Fibroblast of gingiva (primary cell): ENCODE measurements at places on chromosomes 16 and 17.

DNA sequence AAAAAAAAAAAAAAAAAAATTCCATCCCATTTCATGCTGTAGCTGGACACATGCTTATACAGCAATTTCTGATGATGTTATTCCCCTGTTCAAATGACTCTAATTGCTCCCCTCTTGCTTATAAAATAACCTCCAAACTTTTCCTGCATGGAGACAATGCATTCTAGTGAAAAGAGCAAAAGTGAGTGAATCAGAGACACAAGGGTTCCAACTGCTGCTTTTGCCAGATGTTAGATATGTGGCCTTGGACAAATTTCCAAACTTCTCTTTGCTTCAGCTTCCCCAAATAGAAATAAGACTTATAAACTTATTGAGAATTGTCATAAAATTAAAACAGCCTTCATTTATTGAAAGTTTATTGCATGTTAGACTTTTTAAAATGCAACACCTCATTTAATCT lies 65.0 kb upstream of the AXIN2 start:
- DNase-seq, result no peak

DNA sequence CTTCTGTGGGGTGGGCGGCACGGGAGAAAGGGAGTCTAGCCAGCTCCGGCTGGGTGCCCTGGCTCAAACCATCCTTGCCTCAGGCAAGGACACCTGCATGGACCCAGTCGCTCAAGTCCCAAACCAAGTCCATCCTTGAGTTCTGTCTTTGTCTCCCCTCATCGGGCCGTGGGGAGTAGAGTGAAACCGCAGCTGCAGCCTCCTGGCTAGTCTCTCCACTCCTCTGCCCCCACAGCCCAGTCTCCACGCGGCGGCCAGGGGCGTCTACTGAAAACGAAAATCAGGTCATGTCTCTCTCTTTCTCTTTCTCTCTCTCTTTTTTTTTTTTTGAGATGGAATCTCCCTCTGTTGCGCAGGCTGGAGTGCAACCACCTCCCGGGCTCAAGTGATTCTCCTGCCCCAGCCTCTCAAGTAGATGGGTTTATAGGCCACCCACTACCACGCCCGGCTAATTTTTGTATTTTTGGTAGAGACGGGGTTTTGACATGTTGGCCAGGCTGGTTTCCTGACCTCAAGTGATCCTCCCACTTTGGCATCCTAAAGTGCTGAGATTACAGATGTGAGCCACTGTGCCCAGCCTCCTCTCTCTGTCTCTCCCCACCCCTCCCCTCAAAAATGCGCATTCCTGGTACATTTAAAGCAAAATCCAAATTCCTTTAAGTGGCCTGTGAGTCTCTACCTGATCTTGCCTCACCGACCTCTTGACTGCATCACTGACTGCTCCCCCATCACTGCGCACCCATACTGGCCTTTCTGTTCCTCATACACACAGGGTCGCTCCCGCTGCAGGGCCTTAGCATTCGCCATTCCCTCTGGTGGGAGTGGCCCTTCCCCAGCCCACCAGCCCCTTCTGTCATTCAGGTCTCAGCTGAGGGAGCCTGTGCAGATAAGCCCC lies 17.7 kb upstream of the RMI2 start:
- peak; percentile 12 for DNase-seq

- peak; percentile 35 for DNase-seq
Measured at GRCh38 chr16:84854759-84855158, 35.0 kb downstream of the CRISPLD2 start.

DNA sequence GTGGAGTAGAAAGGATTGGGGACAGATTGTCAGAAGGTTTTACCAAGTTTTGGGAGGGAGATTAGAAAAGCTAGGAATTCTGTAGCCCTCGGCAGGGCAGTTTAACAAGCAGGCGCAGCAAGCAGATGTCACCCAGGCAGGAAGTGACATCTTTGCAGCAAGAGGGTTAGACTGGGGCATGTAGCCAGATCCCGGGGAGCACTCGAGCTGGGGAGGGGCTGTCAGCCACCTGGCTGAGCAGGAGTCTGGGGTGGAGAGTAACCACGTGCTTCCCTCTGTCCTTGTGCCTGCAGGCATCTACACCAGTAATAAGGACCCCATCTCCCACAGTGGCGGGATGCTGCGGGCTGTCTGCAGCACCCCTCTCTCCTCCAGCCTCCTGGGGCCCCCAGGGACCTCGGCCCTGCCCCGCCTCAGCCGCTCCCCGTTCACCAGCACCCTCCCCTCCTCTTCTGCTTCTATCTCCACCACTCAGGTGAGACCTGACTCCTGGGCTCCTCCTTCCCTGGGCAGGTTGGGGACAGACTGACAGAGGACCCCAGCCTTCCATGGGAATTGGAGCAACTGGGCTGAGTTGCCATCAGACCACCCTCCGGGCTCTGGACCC lies 12.2 kb downstream of the MLLT6 start:
- DNase-seq, result no peak

DNA sequence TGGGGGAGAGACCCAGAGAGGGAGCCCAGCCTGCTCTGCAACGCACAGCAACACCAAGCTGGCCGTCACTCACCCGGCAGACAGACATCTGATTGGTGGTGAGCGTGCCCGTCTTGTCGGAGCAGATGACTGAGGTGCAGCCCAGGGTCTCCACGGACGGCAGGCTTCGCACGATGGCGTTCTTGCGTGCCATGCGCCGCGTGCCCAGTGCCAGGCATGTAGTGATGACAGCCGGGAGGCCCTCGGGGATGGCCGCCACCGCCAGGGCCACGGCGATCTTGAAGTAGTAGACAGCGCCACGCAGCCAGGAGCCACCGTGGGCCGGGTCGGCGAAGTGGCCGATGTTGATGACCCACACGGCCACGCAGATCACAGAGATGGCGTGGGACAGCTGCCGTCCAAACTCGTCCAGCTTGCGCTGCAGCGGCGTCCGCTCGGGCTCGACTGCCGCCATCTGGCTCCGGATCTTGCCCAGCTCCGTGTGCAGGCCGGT lies 16.9 kb downstream of the ATP2A3 start:
- DNase-seq, result no peak

- no peak for DNase-seq
Measured at GRCh38 chr17:3513305-3514035, 37.7 kb downstream of the ASPA start.

DNA sequence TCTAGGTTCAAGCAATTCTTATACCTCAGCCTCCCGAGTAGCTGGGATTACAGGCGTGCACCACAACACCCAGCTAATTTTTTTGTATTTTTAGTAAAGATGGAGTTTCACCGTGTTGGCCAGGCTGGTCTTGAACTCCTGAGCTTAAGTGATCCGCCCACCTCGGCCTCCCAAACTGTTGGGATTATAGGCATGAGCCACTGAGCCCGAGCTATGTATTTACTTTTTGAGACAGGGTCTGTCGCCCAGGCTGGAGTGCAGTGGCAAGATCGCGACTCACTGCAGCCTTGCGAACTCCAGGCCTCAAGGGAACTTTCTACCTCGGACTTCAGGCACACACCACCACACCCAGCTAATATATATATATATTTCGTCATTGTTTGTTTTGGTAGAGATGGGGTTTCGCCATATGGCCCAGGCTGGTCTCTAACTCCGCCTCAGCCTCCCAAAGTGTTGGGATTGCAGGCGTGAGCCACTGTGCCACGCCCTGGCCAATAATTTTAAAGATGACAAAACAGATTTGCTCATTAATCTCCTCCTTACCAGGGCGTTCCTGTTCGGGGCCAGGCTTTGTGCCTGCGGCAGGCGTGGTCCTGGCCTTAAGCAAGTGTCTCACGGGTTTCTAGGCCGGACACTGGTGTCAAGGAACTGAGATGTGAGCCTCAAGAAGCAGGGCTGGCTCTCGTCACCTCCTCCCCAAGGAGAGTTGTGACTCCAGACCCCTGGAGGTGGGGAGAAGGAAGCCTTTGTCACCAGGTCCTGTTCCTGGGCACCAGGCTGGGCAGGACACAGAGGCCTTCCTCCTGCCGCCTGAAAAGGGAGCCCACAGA lies 4.3 kb upstream of the NPW start:
- peak; percentile 76 for DNase-seq

GRCh38 chr17:36741019-36741902 lies 139.9 kb downstream of the MRM1 start:
- DNase-seq, result no peak

DNA sequence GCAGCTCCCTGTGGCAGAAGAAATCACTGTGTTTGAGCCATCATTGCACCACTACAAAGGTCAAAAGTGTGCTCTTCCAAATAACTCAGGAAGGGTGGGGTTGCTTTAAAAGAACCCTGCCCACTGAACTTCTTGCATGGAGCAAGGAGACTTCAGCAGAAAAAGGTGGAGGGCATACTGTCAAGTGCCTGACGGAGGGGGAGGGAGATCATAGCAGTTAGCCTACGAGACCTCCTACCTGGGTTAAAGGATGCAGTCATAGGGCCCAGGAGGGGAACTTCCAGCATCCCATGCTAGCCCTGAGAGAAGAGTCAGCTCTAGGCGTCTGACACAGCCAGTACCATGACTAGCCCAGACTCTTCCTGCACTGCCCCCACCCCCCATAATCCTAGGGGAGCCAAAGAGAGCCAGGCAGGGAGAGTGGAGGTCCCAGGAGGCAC lies 45.3 kb upstream of the MSI2 start:
- no peak for DNase-seq

- no peak for DNase-seq
Measured at GRCh38 chr17:22242472-22242871, 550.1 kb downstream of the KCNJ18 start.

- no peak for DNase-seq
Measured at GRCh38 chr17:74752415-74752814, 4.0 kb downstream of the NHERF1 start.

DNA sequence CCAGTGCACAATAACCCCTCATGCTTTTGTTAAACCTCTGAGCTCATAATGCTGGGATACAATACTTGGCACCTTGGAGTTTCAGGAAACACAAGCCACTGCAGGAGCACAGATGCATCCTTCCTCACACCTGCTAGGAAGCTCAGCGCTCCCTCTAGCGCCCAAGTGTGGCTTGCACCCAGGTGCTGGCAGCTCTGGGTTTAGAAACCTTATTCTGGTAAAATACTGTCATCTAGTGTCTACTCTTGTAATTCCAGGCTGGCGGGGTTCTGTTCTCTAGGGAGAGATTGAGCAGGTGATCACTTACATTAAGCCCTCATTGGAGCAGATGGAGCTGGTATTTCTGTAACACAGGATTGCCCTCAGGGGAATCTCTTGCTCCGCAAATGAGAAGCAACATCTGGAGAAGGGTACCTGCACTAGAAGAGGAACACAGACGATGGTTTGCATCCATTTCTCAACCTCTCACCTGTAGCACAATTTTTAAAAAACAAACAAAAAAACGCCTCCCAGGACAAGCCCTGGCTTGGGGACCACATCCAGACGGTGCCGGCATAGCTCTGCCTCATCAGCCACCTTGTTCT lies 1.5 kb downstream of the CCL1 start:
- DNase-seq, result peak; percentile 80
